T-helper 22 cell (primary cell): ENCODE measurements at places on chromosomes 3 and 15.

DNA sequence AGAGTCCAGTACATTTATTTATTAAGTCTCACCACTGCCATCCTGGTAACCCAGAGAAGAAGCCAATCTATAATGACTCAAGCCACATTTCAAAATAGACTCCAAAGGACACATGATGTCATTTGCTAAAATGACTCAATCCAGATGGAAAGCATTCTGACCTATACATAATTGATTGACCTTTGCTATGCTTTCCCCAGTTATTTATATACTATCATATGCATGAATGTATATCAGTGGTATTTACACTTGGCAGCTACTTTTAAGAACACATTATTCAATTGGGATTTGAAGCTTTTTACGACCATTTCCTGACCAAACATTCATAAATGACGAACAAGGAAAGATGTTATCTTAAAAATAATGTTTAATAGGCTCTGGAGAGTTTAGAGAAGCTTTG lies 297.2 kb downstream of the FHIT start:
- DNase-seq = no peak

DNA sequence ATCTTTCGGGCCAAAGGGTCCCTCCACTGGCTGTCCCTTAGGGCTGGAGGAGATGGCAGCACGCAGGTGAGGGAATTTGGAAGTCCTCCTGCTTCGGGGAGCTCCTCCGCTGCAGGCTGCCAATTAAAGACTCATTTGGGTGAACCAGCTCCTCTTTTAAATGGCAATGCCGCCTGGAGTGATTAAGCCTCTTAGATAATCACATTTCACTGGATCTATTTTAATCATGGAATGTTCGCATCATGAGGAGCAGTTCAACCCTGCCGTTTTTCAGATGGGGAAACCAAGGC lies 117.9 kb downstream of the LIPC start:
- no peak for DNase-seq

DNA sequence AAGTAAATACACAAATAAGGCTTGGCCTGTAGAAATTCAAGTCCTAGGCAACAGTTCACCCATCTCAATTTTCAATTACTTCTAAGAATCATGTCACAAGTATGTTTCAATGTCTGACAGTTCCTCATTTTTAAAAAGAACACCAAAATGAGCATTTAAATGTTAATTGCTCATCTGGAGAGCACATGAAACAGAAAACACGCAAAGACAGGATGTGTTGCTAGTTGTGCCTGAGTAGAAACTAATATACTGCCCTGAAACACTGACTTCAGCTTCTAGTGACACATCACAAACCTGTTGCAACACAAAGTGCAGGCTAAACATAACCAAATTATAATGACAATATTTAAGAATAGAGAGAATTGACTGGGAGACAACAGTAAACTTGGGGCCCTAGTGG lies 167.3 kb upstream of the THBS1 start:
- no peak for DNase-seq

GRCh38 chr3:188268336-188268735 lies 114.4 kb downstream of the LPP start:
- DNase-seq = no peak

GRCh38 chr15:71080705-71081104 lies 34.6 kb upstream of the THSD4 start:
- DNase-seq = no peak

- DNase-seq = no peak
Observed at GRCh38 chr3:45553469-45553974, 41.0 kb upstream of the LIMD1 start.

- no peak for DNase-seq
Observed at GRCh38 chr15:70826634-70827033, 27.3 kb downstream of the LARP6 start.

- no peak for DNase-seq
Observed at GRCh38 chr3:159555205-159555604, 433.4 kb upstream of the IL12A start.

GRCh38 chr15:84611631-84612030 lies 10.8 kb downstream of the ZSCAN2 start:
- no peak for DNase-seq

GRCh38 chr3:81764665-81765064 lies 3.2 kb upstream of the GBE1 start:
- DNase-seq = no peak

GRCh38 chr3:77933926-77934325 lies 894.0 kb downstream of the ROBO2 start:
- DNase-seq = no peak

DNA sequence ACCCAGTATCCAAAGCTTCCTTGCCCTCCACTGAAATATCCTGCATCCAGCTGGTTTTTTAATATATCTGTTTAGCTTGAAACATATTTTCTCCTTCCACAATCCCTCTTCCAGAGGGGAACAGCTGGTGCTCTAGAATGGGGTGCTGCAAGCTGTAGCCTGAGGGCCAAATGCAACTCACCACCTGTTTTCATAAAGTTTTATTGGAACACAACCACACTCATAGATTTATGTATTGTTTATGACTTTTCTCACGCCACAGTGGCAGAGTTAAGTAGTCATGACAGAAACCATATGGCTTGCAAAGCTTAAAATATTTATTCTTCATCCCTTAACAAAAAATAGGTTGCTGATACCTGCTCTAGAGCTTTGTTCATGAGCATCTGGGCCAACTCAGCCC lies 298.7 kb downstream of the CLSTN2 start:
- no peak for DNase-seq
